Type B pancreatic cell (in vitro differentiated cells): ENCODE measurements at places on chromosomes 7 and 10. TPM values are rescaled to one million over a fixed set of nuclear protein-coding genes. Genes with fewer than 3 reads are reported as not detected.

DNA sequence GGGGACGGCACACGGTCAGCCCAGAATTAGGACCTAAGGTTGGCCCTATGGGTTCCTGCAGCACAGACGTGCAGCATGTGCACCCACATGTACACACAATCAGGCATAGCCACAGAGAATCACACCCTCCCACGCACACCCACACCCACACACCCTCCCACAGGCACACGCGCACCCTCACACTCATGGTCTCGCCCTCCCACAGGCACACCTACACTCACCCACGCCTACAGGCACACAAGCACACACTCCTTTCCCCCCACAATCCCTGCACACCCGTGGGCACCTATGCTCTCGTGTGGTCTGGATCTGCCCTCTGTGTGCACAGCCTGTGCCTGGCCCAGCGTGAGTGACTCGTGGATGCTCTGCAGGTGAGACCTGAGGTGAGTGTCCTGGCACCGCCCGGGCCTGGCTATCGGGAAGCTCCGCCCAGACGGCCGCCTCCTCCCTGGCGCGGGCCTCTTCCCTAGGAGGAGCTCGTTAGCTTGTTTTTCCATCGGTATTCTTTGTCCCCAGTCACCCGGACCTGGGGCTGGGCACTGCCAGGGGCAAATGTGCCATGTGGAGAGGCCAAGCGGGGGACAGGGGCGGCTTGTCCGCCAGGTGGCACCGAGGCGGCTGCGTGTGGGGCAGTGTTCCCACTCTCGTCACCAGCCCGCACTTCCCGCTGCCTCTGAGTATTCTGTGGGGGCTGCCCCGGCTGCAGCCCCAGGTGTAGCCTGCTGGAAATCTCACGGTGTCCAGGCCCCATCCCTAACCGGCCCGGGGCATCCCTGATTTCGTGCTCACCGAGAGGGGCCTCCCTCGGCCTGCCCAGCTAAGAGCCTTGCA lies 110.2 kb upstream of the FAM20C start:
- no peak for DNase-seq
- peaks cover 14% of the 10 kb centered on the region for H3K4me1 ChIP-seq
- peaks cover 21% of the 10 kb centered on the region for H3K27me3 ChIP-seq
- no peaks in the 10 kb centered on the region for H3K36me3 ChIP-seq
- no peak overlapping the region for H3K27ac ChIP-seq

DNA sequence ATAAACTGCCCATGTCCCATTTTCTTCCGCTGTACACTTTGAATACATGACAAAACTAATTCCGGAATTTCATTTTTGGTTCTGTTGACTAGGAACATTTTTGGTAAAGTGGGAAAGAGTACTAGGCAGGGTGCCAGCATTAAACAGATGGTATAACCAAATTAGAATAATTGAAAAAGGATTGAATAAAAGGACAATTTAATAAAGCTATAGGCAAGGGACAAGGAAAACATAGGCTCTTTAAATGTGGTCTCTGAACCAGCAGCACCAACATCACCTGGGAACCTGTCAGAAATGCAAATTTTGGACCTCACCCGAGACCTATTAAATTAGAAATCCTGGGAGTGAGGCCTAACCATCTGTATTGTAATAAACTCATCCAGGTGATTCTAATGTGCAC lies 376.9 kb downstream of the LRRTM3 start:
- no peak for DNase-seq
- H3K4me3 ChIP-seq, result no peak overlapping the region
- H3K27me3 ChIP-seq, result no peaks in the 10 kb centered on the region
- H3K27ac ChIP-seq, result no peak overlapping the region
- H3K4me1 ChIP-seq, result peaks cover 5% of the 10 kb centered on the region

WAPL gene
- total RNA-seq, result 41.3 and 42.4 TPM in 2 replicates

CRYGN gene
- total RNA-seq, result 0.67 and 1.3 TPM in 2 replicates

DNA sequence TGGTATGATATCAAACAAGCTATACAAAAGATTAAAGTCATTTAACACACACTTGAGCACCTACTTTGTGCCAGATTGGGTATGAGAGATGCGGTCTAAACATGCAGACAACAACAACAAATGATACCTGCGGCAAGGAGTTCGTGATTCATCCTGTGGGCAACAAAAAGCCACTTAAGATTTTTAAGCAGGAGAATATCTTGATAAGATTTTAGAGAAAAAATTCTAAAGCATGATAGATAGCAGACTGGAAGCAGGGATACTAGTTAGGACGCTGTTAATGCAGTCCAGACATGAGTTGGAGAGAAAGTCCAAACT lies 1.6 kb upstream of the KBTBD2 start:
- H3K4me1 ChIP-seq, result peaks cover 30% of the 10 kb centered on the region
- peak overlapping the region; percentile 93 for H3K4me3 ChIP-seq
- peak overlapping the region; percentile 98 for H3K27ac ChIP-seq
- no peaks in the 10 kb centered on the region for H3K27me3 ChIP-seq
- DNase-seq, result no peak

LRMDA gene
- total RNA-seq, result 0.62 and 2.0 TPM in 2 replicates

DNAH11 gene
- 1.0 and 3.2 TPM in 2 replicates for total RNA-seq
